ENCODE measurements at places on chromosomes 1 and 21.

DNA sequence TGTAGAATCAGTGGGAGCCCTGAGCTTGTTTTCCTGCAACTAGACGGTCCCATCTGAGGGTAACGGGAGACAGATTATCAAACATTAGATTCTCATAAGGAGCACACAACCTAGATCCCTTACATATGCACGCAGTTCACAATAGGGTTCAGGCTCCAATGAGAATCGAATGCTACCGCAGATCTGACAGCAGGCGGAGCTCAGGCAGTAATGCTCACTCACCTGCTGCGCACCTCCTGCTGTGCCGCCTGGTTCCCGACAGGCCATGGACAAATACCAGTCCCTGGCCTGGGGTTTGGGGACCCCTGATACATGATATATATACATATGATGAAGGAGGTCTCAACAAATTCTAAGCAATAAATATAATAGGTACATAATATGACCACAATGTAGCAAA lies 19.7 kb upstream of the SMIM12 start:
- DNase-seq = no peak

DNA sequence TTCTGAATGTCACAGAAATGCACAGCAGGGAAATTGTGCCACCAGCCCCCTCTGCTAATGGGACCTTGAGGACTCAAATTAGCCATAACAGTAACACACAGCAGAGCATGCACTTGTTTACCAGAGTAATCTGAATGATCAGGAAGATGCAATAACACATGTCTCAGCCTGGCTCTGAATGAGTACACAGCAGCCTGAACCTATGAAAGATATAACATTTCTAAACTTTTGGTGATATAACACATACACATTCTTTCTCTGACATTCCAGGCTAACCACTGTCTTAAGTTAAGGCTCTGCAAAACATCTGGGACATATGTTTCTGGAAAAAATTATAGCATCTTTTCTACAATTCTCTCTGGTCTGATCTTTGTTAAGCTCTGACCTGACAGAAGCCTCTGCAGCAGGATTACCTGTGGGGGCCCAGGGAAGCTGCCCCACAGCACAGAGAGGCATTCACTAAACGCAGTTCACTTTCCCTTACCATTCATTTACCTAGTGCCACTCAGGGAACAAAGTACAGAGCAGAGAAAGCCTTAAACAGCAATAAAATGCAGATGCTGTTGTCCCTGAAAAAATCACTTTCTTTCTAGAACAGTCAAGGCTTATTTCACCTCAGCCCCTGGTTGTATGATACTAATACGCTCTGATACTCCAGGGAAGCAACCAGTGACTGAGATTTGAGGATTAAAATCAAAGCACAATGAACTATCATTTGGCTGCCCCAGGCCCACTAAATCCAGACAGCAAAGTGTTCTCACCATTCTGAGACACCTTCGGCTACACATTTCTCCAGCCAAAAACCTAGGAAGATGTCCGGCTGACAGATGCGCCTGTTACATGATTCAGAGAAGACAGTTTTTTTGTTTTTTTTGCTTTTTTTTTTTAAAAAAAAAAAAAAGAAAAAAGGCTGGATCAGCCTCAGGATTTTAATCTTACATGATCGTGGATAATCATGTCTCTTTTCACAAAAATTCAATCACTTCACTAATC lies 54.0 kb upstream of the CNN3 start:
- DNase-seq = no peak

- DNase-seq = no peak
Measured at GRCh38 chr1:202154766-202155477, 5.5 kb downstream of the PTPN7 start.

GRCh38 chr1:233982827-233983518 lies 78.5 kb downstream of the SLC35F3 start:
- no peak for DNase-seq

DNA sequence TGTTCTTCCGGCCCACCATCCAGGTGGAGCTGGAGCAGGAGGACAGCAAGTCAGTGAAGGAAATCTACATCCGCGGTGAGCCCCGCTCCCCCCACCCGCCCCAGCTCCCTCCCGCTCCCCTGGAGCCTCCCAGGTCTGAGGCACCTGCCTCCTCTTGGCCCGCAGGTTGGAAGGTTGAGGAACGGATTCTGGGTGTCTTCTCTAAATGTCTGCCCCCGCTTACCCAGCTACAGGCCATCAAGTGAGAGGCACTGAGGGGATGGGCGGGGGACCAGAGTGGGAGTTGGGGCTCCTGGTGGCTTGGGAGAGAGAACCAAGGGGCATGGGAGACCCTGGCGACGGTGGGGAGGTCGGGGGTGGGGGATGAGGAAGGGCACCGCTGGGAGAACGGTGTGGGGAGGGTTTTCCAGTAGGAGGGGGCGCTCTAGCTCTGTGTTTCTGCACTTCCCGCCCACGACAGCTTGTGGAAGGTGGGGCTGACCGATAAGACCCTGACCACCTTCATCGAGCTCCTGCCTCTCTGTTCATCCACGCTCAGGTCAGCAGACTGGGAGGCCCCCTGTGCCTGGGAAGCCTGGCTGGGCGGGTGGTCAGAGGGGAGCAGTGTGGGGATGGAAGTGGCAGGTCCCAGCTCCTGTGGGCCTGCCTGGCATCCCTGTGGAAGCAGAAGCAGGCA lies 4.2 kb downstream of the LRRC71 start:
- no peak for DNase-seq
